ENCODE measurements at places on chromosomes 4 and X.
A peak's percentile ranks its signal among the peaks of the same experiment; 100 is the strongest.

DNA sequence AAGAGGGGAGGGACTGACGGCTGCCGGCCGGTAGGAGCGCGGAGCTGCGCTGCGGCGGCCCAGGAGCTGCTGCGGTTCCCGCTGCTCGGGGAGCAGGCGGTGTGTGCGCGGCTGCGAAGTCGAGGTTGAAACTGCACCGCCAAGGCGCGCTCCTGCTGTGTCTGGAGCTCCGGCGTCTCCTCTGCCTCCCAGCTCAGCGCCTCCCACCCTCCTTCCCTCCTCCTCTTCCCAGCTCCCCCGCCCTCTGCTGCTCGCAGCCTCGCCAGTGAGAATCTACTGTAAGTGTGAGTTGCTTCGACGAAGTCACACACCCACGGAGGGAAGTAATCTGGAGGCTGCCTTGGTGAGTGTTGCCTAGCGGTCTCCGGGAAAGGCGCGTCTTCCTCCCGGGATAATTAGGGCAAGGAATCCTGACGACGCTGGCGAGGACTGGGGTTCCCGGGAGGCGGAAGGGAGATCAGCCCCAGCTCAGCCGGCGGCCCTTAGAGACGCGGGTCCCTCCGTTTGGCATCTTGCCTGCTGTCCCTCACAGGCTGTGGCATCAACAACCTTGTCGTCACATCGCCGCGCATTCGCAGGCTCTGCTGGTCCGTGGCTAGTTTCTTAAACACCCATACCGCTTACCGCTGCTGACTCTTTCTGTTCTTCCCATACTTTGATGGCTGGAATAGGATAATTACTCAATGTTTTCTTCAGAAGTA is at the start of gene EPHA5:
Gene EPHA5 (minus strand): TSS at position 159 of the 701 bp plus-strand sequence. CDS start 747 bp downstream, outside the sequence.
- peak; percentile 68 for DNase-seq

DNA sequence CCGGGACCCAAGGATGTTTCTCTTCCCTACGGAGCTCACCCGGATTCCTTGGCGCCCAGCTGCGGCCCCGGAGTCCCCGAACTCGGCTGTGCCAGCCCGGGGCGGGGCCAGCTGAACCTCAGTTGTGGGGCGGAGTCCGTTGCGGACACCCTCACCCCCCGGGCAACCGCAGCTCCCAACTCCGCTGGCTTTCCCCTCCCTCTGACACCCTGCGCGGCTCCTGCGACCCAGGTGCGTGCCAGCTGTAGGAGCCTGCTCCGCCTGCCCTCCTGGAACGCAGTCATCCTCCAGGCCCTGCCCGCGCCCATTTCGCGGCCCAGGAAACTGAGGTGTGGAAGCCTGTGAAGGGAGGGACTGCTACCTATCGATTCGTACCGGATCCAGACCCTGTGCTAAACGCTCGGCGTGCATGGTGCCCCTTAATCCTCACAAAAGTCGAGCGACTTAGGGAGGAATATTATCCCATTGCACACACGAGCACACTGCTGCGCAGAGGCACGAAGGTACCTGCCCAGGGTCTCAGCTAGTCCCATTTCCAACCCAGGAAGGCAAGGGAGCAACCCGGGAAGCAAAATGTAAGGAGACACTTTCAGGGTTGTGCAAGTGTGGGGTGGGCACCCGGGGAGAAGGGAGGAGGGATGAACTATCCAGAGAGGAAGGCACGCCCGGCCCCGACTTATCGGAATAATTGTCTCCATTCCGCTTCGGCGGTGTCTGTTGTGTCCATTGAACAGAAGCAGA is 12.3 kb downstream of the MSX1 start:
- no peak for DNase-seq

GRCh38 chr4:86356425-86357210 is 3.2 kb downstream of the MAPK10 start:
- no peak for DNase-seq

- DNase-seq, result no peak
Observed at GRCh38 chr4:72743078-72743477, 174.1 kb upstream of the ADAMTS3 start.

GRCh38 chr4:54372951-54373350 is 143.9 kb downstream of the PDGFRA start:
- DNase-seq, result no peak

DNA sequence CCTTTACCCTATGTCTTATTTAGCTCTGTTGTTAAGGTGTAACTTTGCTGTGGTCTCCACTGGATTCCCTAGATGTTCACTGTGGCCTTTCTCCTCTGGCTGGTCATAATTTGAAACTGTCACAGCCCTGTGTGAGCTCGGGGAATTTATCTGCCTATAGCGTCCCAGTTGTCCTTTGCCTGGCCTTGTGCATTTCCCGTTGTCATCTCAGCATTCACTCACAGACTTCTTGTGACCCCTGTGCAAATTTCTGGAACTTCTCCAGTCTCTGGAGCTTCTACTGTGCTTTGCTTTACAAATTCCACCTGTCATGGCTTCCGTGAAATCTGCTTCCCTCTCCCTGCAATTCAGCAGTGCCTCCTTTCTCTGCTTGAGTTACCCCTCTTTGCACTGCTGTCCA is 106.7 kb downstream of the WWC2 start:
- no peak for DNase-seq

DNA sequence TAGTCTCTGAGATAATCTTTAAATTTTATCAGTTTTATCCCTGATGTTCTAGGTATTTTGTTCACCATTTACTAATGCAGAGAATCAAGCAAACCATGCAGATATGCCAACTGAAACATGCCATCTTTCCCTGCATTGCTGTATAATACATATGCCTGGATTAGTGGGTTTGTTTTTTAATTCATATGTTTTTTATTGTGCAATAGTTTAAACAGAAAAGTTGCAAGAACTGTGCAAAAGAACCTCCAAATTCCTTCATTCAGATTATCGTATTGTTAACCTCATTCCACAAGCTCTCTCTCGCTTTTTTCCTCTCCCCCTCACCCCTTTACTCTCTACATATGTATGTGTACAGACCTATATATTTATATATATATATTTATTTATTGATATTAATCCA is 244.6 kb downstream of the NKX6-1 start:
- no peak for DNase-seq

DNA sequence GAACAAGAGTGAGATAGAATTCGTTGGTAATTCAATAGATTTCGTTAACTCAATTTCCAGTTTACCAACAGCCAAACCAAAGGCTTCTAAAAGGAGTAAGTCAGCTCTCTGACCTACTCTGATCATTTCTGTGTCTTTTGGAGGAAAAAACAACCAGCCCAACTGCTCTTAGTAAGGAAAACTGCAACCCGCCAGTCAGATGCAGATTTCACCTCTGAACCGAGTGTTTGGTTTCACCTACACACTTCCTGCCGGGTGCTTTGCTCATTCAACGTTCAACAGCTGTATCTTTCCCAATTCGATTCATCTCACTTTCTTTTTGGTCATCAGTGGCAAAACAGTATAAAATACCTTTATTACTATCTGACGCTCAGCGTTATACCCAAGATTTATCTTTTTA is 24.5 kb downstream of the TMSB4X start:
- no peak for DNase-seq

DNA sequence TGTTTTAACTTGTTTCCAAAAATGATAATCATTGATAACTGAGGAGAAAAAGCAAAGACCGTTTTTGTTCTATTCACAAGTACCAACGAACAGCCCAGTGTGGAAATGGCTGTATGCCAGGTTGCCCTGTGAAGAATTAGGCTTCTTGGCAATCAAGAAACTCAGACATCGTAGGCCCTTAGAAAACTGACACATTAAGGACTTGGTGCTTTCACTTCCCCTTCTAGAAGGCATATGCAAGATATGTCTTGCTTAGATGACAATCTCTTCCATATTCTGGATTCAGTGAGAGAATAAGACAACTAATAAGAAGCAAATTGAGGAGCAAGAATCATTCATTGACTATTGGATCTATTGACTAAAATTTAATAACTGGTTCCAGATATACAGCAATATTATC is 56.6 kb downstream of the ANAPC10 start:
- no peak for DNase-seq

- no peak for DNase-seq
Observed at GRCh38 chr4:108160741-108161352, 7.9 kb downstream of the LEF1 start.

GRCh38 chrX:19954335-19955096 is 36.3 kb downstream of the BCLAF3 start:
- no peak for DNase-seq

DNA sequence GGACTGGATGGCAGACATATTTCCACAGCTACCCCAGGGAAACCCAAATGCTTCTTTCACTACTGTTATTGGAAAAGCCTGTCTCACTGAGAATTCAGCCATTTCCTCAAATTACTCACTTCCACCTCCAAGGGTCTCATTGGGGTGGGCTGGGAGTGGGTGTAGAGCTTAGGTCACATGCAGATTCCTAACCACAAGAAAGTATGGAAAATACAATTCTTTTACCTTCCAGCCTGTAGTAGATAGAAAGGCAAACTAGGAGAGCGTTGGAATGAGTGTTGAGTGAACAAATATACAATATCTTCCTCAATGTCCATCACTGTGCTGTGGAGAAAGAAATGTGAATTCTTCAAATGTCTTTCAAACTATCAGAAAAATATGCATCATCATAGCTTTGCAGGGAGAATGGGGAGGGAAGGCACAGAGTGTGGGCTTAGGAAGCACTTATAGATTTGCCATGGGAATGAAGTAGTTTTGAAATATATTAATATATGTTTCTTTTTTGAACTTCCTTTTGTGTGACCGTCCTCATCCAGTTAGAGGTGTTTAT is 245.3 kb upstream of the JADE1 start:
- DNase-seq, result no peak

- DNase-seq, result no peak
Observed at GRCh38 chr4:37827802-37828321, 1.4 kb downstream of the PGM2 start.

DNA sequence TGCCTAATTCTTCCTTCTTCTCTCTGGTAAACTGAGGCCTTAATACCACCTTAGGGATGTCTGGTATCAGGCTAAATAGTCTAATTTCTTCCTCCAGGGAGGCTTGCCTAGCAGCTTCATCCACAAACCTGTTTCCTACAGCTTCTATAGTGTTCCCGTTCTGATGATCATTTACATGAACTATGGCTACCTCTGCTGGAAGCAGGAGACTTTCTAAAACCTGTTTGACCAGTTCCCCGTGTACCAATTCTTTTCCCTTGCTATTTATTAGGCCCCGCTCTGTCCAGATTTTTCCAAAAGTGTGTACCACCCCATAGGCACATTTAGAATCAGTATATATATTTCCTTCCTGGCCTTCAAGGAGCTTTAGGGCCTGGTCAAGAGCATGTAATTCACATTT is 5.8 kb upstream of the USP38 start:
- DNase-seq, result no peak

GRCh38 chr4:54961357-54961975 is 163.9 kb downstream of the KDR start:
- no peak for DNase-seq

GRCh38 chrX:20059467-20060128 is 57.1 kb downstream of the MAP7D2 start:
- no peak for DNase-seq

DNA sequence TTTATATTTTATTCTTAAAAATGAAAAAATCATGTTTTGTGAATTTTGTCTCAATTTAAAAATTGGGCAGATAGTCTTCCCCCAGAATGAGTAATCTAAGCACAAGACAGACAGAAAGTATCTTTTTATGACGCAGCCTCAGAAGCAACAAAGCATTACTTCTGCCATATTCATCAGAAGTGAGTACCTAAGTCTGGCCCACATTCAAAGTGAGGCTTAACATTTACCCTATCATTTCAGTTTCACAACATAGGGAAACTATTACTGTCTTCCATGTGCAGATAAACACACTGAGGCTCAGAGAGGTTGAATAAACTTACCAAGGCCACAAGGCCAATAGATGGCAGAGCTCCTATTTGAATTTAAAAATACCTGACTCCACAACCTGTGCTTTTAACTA is 4.4 kb upstream of the PRDX4 start:
- DNase-seq, result no peak

DNA sequence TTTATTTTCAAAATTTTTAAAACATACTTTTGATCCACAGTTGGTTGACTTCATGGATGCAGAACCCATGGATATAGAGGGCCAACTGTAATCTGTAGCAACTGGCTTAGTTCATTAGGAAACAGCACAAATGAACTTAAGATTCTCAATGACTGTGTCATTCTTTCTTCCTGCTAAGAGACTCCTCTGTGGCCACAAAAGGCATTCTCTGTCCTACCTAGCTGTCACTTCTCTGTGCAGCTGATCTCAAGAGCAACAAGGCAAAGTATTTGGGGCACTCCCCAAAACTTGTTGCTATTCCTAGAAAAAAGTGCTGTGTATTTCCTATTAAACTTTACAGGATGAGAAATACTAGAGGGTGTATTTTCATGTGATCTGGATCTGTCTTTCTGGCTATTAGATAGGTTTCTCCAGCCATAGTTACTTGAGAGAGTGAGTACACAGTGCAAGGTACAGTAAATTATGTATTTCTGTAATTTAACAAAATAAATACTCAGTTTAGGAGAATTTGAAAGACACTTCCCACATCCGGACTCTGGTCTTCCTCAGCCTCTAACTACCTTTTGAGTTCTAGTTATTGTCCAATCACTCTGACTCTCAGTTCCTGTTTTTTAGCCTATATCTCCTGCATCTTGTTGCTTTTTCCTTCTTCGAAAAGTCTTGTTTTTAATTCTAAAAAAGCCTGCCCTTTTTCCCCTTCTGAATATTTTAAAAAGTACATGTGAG is 21.8 kb downstream of the TLR2 start:
- DNase-seq, result no peak

DNA sequence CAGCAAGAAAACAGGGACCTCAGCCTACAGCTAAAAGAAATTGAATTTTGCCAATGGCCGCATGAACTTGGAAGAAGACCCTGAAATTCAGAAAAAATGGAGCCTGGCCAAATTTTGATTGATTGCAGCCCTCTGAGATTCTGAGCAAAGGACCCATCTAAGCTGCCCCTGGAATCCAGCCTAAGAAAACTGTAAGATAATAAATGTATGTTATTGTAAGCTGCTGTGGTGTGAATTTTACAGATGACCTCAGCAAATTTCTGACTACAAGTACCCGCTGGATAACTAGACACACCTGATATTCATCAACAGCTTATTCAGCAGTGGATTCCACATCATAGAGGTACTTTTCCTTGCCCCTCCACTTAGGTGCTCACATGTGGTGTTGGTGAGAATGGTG is 119.5 kb upstream of the EPHA5 start:
- no peak for DNase-seq

DNA sequence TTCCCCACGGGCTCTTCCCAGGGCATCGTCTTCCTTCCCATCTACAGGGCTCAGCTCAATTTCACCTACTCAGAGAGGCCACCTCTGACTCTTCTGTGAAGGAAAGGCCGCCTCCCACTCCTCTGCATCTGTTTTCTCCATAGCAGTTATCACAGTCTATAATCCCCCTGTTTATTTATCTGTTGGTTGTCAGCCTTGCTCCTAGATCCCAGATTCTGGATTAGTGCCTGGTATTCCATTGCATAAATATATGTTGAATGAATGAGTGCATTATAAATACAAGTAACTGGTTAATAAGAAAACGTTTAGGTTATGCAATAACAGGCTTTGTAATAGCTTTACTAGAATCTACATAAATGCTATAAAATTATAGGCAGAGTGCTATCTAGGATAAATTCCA is 52.9 kb downstream of the NSG1 start:
- no peak for DNase-seq

GRCh38 chr4:158013858-158014257 is 159.0 kb downstream of the GASK1B start:
- no peak for DNase-seq

GRCh38 chr4:101357751-101358150 is 10.4 kb upstream of the PPP3CA start:
- no peak for DNase-seq
